ENCODE measurements at places on chromosomes 1 and 21. TPM values are rescaled to one million over a fixed set of nuclear protein-coding genes. Genes with fewer than 3 reads are reported as not detected.

GRCh38 chr1:7479571-7479970 is 291.5 kb upstream of the VAMP3 start:
- no peak for DNase-seq

The DPT gene
- not detected for total RNA-seq

The CD164L2 gene
- not detected for total RNA-seq

DNA sequence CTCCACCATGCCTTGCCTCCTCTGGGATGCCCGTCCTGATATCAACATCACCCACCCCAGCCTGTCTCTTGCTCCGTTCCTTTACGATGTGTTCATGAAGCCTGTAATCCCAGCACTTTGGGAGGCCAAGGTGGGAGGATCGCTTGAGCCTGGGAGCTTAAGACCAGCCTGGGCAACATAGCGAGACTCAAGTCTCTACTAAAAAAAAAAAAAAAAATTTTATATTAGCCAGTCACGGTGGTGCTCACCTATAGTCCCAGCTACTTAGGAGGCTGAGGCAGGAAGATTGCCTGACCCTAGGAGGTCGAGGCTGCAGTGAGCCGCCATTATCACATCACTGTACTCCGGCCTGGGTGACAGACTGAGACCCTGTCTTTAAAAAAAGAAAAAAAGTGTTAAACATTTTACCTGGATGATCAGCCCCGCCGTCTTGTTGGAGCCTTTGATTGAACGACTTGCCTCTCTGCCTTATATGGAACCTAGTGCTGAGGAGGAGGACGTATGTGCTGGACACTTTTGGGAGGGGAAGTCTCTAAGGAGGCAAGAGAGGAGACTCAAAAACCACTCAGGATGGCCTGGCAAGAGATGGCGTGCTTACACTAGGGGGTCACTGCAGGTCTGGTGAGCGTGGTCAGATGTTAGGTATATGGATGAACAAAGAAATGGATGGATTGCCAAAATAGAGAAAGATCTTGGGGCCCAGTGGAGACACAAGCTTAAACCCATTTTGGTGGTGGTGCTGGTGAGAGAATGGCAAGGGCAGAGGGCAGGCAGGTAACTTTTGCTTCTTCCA is 80.5 kb upstream of the IFFO2 start:
- no peak for DNase-seq

DNA sequence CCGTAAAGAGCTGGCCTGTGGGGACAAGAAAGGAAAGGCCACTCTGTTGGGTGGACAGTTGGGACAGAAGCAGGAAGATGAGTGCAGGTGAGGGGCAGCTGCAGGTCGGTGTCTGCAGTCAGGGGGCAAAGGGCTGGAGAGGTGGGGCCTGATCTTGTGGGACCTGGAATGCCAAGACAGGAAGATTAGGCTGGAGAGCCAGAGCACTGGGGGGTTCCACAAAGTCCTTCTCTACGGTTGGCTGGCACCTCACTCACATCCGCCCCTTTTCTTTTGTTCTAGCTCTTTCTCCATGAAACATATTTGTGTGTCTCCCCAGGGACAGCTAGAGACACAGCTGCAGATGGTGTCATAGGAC is 404.1 kb downstream of the PTPRU start:
- DNase-seq: no peak

The REN gene
- total RNA-seq: not detected

GRCh38 chr1:101120868-101121267 is 95.3 kb upstream of the DPH5 start:
- no peak for DNase-seq

The SLAMF1 gene
- total RNA-seq: 103 TPM

- no peak for DNase-seq
These were observed 24.2 kb downstream of the PBX1 start for GRCh38 chr1:164583196-164583595.

DNA sequence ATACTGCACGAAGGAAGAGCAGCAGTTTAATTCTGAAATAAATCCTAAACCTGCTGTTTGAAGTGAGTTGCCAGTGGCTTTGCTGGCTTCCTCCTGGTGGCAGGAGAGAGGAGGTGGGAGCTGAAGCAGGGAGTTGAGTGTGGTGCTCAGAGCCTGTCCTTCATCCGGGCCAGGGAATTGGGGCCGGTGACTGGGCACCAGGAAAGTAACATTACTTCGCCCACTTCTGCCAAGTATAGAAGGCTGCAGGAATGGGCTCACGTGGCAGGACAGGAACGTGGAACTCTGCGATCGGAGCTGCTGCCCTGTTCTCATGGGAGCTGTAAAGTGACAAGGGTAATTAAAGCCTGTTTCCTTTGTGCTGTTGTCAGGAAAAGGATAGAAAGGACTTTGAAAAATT is 8.7 kb downstream of the TOR3A start:
- DNase-seq: no peak

- DNase-seq: no peak
These were observed 82.0 kb downstream of the OLFML3 start for GRCh38 chr1:114061121-114061830.

The NBPF4 gene
- total RNA-seq: not detected

The PARS2 gene
- total RNA-seq: 6.8 TPM

The OLFML3 gene
- not detected for total RNA-seq

DNA sequence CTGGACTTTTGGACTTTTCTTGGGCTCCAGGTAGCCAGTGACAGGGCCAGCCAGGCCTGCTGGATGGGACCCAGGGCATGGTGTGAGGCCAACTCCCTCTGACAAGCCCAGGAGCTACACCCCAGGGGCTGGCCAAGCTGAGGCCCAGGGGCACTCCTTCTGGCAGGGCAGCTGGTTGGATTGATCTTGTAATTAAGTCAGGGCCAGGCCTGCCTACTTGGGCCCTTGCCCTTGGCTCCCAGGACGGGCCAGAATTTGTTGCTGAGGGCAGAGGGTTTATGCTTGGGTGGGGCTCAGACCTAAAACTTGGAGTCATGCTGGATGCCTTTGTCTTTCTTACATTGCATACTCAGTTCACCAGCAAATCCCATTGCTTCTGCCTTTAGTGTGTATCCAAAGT is 20.7 kb downstream of the KCNA2 start:
- DNase-seq: no peak

GRCh38 chr1:175498002-175498401 is 245.4 kb downstream of the TNR start:
- no peak for DNase-seq

DNA sequence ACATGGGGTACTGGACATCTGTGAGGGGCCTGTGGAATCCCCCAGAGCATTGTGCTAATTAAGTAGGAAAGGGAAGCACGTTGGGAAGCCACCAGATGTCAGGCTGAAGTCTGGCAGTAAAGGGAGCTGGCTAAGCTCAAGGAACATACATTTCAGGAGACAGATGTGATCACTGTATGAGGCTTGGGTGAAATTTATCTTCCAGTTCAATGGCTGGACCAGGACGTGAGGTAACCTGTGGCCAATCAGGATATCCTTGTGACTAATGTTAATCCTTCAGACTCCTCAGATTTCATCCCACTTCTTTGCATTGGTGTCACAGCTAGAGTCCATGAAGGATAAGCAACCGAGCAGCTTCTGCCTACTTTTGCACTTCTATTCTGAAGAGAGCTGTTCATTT is 110.2 kb upstream of the APP start:
- DNase-seq: no peak

The TAF12 gene
- 32.5 TPM for total RNA-seq

The MEF2D gene
- total RNA-seq: 32.1 TPM

The TCP10L gene
- 1.2 TPM for total RNA-seq

The RGS13 gene
- not detected for total RNA-seq

- no peak for DNase-seq
These were observed 14.4 kb downstream of the NOC2L start for GRCh38 chr1:944341-945325.

- peak; percentile 13 for DNase-seq
These were observed 48.4 kb downstream of the CAPZB start for GRCh38 chr1:19436716-19437476.

- DNase-seq: no peak
These were observed 20.5 kb downstream of the SOX13 start for GRCh38 chr1:204093421-204093717.

The LAMC1 gene
- 0.46 TPM for total RNA-seq

DNA sequence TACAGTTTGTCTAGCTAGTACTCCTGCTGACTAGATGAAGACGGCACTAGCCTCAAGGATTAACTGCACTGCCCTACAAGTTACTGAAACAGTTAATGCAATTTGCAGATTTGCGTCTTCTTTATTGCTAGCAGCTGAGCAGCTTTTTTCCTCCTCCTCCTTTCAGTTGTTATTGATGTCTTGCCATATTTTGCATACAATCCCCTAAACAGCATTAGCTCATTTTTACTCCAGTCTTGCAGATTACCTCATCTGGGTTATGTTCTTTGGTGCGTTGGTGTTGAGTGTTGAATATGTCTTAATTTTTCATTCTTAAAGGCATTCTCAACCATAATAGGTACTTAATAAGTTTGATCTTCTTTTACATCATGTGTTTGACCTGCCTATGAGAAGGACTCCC is 363.4 kb upstream of the LYPLAL1 start:
- DNase-seq: no peak

The OR2T27 gene
- not detected for total RNA-seq

The SDC3 gene
- 0.18 TPM for total RNA-seq

- DNase-seq: no peak
These were observed at the start of gene PEAR1 for GRCh38 chr1:156893048-156893953. TSS of gene PEAR1 (plus strand) at chr1:156893718. CDS start at chr1:156903927, 10,209 bp downstream.

The TEX38 gene
- total RNA-seq: not detected

DNA sequence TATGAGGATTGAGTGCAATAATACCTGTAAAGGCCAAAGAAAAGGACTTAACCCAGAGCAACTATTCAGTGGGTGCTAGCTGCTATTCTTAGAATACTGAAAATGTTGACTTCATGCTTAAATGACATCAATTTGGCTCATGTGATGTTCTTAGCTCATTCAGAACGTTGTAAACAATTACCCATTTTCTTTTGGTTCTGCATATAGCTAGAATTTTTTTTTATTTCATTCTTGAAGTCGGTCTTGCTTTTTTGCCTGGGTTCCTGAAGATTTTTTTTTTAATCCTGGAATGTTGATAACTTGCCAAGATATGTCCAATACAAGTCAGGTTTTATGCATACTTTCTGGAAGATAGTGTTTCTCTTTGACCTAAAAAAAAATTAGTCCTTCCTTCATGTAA is 772.0 kb downstream of the LTN1 start:
- no peak for DNase-seq

The ORC1 gene
- 51.0 TPM for total RNA-seq

GRCh38 chr21:21973806-21974205 is 975.6 kb downstream of the NCAM2 start:
- no peak for DNase-seq

The AMY1A gene
- not detected for total RNA-seq

- DNase-seq: no peak
These were observed 15.4 kb downstream of the PPIE start for GRCh38 chr1:39754026-39754570.

The KCNJ15 gene
- total RNA-seq: 0.14 TPM

DNA sequence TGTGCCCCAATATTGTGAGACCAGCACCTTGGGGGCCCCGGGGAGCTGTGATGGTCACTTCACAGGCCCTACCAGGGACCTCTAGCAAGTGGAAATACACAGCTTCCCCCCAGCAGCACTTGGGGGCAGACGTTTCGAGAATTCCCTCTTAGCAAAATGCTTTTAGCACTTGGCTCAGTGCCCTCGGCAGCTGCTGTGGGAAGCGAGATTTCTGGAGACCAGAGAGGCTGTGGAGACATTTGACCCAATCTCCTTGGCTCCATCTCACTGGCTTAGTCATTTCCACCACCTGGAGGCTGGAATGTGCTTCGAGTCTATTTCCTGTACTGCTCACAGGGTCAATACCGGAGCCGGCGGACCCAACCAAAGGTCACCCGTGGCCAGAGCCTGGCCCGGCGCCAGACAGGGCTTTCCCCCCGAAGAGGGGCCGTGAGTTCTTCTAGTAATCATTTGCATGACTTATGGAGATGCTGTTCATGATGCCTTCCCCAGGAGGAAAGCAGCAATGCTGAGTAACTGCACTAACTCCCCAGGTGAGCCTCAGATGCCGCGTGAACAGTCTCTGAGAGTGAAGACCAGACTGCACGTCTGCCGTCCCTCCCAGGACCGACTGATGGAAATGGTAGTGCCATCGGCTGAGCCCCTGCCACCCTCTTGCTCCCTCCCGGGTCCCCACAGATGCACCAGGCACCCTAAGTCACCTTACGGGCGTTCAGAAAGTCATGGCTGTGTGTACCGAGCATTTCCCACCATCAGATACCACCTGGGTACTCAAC is 4.4 kb upstream of the C2CD2 start:
- DNase-seq: no peak
